Cortex of kidney (tissue), 1 donor: ENCODE measurements at places on chromosomes 16 and 17.

DNA sequence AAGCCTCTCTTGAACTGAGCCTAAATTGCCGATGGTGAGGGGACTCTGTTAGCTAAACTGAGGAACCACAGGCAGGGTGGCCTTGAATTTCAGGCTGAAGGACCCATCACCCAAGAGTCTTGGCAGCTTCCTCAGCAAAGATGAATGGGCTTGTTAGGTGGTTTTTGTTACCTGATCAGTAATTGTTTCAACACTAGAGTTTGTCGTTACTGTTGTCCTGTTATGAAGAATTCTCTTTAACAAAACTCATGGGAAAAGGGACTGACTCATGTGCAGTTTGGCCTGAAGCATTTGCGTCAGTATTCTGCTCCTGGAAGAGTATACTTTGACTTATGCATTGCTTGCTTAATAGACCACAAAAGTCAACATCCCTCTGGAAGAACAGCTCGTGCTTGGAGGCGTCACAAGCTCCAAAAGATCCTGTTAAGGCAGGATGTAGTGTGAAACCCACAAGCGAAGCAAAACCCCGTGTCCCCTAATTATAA, 206.0 kb downstream of the IRX3 start:
- no peak for DNase-seq

DNA sequence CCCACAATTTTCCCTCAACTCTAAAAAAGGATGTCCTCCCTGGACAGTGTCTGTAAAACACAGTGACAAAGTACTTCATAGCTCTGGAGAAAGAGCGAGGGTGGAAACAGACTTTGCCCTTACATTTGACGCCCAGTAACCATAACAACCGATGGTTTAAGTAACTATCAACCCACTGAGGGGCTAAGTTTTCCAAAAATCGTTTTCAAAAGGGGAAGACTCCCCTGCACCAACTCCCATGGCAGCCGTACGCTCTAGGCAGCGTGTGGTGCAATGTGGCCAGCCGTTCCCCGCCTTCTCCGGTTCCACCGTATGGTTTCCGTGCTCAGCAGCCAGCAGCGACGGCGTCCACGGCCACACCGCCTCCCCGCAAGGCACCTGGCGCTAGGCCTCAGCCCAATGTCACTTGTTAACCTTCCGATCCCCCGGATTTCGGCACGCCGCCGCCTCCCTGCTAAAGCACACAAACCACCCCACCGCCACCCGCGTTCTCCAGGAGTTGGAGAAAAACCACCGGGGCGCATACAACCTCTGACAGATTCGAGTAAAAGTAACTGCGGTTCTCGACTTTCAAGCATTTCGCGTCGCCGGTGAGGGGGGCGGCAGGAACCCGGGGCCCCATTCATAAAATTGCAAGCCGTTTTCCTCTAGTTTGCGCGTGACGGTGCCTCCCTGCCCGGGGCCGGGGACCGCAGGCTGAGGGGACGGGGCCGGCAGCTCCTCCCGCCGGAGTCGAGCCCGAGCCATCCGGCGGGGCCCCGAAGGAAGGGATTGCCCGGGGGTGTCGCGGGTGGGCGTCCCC, 661 bp downstream of the TEX2 start:
- DNase-seq: no peak

GRCh38 chr17:12729086-12729485, 60.2 kb upstream of the ARHGAP44 start:
- DNase-seq: no peak

DNA sequence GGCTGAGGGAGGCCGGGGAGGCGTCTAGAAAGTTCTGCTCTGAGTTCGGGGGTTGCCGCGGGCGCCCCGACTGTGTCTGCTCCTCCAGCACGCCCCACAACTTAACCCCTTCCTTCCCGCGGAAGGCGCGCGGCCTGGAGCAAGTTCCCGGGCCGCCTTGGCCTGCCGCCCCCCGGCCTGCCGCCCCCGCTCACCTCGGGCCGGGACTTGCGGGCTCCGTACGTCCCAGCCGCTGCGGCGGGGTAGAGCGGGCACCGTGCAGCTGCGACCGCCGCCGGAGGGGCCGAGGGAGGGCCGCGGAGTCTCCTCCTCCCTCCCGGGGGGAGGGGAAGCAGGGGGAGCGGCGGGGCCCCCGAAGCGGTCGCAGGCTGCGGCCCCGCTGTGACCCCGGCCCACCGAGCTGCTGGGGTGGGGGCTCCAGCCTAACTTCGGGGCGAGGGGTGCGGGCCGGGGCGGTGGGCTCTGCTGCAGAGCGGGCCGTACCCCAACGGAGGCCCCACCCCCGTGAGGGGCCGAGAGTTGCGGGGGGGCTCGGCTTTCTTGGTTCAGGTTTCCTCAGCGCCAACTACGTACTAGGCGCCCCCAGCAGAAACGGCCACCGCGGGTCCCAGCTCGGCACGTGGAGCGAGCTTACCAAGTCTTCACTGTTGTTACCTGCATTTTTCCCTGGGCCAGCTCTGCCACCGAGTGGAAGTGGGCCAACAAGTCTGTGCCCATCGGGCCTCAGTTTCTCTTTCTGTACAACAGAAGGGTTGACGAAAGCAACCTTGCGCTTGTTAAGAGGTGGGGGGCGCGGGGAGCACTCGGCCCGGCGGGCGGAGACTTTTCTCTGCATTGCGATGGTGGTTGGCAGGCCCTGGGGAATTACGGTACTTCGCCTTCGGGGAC, at the start of gene CCDC102A:
Gene CCDC102A (minus strand): TSS at position 266 of the 888 bp plus-strand sequence. CDS start 7,394 bp downstream, outside the sequence.
- no peak for DNase-seq

DNA sequence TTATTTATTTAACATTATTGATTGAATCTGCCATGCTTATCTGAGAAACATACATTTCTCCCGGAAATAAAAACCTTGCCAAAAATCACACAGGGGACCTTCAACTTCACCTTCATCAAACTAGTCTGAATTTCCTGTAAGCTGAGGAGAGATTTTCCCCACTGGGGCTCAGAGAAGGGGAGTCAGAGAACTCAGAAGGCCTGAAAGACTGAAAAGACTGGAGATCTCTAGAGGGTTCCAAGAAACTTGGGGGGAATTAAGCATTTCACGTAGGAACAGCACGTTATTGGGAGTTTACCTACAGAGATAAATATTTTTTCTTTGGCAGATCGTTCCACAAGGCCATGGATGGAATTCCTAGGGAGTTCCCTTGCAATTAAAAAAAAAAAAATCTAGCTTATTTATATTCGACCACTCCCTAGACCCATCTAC, 528 bp upstream of the NOL11 start:
- no peak for DNase-seq

GRCh38 chr16:82535262-82535661, 91.5 kb upstream of the CDH13 start:
- DNase-seq: no peak

DNA sequence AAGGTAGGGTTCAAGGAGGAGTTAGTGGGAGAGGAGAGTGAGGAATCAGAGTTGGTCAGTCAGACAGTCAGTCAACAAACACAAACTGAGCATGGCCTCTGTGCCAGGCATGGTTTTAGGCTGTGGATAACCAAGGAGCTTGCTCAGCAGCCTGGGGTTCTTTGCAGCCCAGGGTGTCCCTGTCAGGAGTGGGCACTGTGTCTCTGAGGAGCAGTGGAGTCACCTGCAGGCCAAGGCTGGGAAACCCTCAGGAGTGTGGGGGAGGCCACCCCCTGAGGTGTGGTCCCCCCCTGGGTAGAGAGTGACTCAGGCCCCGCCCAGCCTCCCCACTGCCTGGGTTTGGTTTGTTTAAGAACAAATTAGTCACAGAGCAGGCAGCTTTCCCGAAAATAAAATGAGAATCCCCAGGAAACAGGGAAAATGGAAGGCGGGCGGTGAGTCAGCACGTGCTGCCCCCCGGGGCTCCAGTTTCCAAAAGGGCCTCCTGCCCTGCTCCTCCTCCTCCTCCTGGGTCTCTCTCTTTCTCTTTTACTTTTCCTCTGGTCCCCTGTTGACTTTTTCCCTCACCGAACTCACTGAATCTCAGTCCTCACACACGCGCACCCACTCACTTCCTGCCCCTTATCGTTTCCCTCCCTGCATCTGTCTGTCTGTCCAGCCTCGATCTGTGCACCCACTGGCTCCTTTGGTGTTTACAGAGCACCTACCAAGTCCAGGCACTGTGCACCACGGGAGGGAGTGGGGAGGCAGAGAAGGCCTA, 44.3 kb downstream of the SOCS3 start:
- DNase-seq: no peak

GRCh38 chr17:31549121-31549524, 157.6 kb downstream of the RAB11FIP4 start:
- no peak for DNase-seq

DNA sequence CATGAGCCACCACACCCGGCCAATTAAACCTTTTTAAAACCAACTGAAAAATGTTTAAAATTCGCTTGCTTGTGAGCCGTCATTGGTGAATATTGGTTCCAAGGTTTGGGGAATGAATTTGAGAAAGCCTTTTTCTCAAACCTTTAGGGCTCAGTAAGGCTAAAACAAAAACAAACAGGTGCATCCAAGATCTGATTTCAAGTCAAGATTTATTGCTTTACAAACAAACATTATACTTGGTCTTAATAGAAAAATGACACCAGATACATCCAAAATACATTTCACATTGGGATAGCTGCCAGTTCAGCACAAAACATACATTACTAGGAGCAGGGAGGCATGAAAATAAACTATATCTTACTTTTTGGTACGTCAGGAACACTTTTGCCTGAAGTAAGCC, 5.4 kb downstream of the C17orf58 start:
- no peak for DNase-seq

DNA sequence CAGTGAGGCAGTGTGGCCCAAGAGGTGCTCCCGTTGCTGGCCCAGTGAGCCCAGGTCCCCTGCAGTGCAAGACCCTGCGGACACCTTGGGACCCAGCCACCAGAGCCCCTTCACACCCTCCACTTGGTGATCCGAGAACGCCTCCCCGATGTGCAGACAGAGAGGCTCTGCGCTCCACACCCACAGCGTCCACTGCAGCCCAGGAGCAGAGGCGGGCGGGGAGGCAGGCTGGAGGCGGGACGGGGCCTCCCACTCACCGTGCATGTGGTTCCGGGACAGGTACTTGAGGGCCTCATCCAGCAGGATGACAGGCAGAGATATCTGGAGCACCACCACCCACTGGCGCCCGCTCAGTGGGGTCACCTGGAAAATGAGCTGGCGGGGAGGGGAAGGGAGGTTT, 12.1 kb upstream of the P2RX1 start:
- DNase-seq: no peak

DNA sequence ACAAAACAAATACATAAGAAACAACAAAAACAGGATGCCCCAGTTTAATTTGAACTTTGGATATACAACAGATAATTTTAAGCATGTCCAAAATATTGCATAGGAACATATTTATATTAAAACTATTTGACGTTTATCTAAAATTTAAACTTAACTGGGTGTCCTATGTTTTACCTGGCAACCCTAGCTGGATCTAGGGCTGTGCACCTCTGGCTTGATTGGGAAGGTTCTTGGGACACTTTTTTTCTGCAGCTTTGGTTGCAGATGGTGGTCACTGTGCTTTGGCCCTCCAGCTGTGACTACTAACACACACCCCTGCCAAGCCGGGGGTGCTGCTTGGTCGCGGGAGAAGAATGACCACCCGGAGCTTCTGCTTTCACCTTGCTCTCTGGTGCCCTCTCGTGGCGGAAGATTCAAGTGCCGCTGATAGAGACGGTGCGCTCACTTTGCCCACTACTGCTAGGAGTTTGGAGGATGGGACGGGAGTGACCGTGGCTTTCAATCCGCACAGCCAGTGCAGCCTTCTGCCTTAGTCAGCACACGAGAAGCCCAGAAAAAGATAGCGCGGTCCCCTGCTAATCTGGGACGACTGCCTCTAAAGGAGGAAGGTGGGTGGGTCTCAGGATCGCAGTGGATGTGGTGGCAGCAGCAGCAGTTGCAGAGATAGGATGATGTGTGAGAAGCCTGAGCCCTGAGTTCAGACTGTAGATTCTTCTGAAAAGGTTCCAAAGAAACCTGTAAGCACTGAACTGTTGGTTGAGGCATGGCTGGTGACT, 6.7 kb downstream of the SPACA3 start:
- no peak for DNase-seq
